Uterus (tissue), 4 donors: ENCODE measurements at places on chromosomes 2 and 18.

DNA sequence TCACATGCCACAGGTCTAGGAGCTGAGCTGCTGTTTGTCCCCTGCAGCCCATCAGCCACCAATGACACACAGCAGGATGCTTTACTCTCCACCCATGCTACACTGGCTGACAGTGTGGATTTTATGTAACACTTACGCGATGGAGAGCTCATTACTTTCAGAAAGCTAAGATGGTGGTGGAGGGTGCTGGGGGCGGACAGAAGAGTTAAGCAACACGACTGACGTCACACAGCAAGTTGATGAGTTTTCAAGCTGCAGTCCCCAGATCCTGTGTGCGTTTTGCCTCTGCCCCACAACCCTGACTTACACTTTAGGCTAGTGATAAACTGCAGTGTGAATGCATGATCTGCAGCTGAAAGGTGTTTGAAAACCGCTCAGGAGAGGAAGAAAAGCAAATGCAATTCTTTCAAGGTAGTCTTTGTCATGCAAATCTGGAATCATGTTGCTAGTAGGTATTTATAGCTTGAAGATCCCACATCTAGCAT lies 42.4 kb downstream of the MRPS5 start:
- no peak for DNase-seq

DNA sequence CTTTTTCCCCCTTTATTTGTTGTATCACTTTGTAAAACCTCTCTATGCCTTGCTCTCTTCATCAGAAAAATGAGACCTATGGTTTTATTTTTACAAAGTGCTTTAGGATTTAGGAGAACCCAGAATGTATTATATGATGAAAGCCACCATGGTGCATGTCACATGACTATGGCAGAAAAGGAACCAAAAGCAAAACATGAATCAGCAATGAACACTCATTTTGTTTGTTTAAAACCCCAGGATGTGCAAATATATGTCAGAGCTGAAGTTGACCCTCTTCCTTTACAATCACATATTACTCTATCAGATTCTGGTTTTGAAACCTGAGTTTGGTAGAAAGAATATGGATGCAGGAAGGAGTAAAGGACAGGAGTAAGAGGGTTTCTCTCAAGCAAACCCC lies 70.0 kb downstream of the FIGN start:
- no peak for DNase-seq

GRCh38 chr18:28657961-28658360 lies 481.0 kb upstream of the CDH2 start:
- no peak for DNase-seq

DNA sequence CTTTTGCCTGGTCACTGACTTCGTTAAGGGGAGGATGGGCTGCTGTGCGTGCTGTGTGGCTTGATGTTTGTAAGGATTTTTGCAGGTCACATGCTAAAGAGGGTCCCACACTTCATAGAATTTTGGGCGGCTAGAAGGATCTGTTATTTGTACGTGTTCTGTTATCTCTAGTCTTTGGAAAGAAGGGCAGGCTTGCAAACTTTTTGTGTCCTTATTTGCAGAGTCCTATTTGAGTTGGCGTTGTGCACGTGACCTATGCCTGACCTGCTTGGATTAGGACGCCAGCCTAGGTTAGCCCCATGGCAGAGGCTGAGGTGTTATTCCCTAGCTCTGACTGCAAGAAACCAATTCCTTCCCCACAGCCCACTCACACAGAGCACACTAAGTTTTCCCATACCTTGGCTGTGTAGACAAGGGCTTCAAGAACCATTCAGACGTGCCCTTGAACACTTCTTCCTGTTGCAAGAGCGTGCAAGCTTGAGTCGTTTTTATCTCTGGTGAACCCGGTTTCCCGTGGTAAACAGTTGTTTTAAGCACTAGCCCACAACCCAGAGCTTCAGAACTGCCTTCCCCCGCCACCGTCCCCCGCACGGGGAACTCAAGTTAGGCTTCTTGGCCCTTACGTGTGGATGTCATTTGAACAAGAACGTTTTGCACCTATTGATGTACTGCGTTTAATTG lies 94.6 kb downstream of the LDLRAD4 start:
- DNase-seq: no peak
